Cardiac fibroblast (primary cell): ENCODE measurements at places on chromosomes 5 and 9.

- DNase-seq, result peak; percentile 57
Observed at GRCh38 chr9:33125871-33126823, 41.0 kb downstream of the B4GALT1 start.

GRCh38 chr5:154984946-154985516 lies 28.5 kb upstream of the KIF4B start:
- no peak for DNase-seq

DNA sequence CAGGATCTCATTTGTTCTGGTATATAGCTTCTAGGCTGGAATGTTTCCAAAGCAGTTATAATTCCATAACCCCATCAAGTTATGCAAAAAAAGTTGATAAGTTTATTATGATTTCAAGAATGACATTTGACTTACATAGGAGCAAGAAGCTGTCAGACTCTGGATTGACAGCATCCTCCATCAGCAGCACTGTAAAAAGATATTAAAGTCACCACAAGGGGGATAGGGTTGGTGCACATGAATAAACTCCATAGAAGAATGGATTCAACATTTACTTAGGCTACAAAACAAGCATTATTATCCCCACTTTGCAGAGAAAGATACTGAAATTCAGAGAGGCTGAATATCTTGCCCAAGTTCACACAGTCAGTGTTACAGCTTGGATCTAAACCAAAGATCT lies 208.9 kb upstream of the SLC30A5 start:
- peak; percentile 17 for DNase-seq

DNA sequence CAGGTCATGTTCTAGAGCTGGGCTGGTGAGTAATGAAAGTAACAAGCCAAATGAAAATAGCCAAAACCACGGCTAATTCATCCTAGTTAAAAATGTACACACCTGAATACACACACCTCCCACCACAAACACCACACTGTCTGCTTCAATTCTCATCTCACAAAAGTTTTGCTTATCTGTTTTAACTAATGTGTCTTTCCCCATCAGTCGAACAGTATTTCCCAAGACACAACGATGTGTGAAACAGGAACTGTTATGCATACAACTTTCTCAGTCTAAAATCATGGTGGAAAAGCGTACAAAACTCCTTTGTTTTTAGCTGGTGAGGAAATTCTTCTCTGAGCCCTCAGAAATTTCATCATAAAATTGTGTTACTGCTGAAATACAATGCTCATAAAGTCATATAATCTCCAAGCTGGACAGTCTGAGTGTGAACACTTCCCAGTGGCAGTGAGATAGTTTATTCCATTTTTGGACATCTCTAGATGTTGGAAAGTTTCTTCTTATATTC lies 242.4 kb downstream of the EFNA5 start:
- peak; percentile 33 for DNase-seq

- DNase-seq, result no peak
Observed at GRCh38 chr5:1185629-1186350, 15.6 kb upstream of the SLC6A19 start.

DNA sequence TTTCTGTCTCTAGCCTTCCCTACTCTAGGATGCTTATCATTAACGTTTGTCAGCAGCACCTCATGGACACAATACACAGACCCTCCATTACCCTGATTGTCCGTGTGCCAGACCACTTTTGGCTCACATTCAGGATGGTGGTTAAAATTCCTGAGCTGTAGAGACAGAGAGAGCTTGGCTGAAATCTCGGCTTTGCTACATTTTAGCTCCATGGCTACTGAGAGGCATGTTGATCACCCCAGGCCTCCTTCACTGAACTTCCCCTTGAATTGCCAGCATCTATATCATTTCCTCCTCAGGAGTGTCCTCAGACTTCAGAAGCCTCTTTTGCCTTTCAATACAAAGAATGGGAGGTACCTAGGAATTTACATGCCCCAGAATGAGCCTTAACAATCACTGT lies 104.7 kb upstream of the ISL1 start:
- DNase-seq, result no peak

DNA sequence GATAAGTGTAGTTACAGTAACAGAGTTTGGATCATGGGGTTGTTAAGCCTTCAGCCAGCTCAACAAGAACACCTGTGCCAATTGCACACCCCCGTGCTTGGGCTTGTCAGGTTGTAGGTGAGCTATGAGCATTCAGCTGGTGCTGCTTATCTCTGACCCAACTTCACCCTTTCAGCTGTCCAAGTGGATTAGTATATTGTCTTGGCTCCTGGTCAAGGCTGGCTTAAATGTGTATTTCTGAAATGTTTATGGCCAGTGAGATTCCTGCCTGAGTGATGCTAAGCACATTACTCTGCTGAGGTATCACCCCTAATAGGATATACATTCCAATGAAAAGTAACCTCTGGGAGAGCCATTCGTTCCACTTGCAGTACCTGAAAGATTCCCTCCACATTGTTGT lies 44.2 kb upstream of the LMNB1 start:
- DNase-seq, result no peak

DNA sequence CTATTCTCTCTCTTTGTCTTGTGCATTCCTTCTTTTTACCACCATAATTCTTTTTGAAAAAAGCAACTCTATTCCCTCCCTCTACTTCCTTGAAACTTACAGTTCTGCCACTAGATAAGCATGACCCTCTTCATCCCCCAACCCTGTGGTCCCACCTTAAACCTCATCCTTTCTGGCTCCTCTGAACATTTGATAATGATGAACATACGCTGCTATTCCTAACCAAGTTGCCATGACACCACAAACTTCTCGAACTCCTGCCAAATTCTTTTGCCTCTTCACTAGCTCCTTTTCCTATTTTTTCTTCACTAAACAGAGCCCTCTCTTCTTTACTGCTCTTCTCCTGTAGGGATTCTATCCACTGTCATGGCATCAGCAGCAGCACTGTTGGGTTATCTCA lies 57.1 kb downstream of the MOCS2 start:
- no peak for DNase-seq

GRCh38 chr5:2587189-2588031 lies 164.1 kb downstream of the IRX2 start:
- DNase-seq, result no peak

GRCh38 chr5:957748-958485 lies 50.7 kb upstream of the NKD2 start:
- peak; percentile 31 for DNase-seq

GRCh38 chr9:2065704-2066103 lies 50.6 kb downstream of the SMARCA2 start:
- DNase-seq, result no peak
